CD8-positive, alpha-beta T cell (primary cell): ENCODE measurements at places on chromosomes 4 and X.

DNA sequence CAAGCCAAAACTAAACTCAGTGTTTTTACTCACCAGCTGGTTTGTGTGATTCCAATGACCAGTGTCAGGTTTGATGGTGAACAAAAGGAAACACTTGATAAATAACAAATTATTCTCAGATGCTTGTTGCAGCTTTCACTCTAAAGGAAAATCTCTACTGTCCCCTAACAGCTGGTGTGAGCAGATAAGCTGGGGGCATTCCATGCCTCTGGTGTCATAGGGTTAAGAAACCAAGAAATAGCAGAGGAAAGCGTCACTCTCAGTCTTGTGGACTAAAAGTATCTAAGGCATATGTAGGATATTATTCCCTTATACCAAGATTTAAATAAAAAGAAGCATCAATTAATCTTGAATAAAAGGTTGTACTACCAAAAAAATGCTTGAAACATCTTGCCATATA is 24.3 kb downstream of the TRPC5 start:
- DNase-seq, result no peak

- no peak for DNase-seq
Observed at GRCh38 chr4:101211146-101211553, 136.2 kb downstream of the PPP3CA start.

DNA sequence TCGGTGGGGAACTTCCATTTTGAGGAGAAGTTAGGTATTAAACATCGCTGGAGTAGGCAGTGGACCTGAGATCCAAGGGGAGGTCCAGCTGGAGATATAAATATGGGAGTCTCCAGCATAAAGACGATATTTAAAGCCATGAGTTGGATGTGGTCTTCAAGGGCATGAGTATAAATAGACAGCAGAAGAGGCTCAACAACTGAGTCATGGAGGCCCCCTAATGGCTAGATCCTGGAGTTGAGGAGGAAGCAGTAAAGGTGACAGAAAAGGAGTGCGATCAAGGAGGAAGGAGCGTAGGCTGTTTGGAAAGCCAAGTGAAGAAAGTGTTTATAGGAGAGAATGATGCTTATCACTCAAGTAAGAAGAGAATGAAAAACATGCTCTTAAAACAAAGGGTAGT is 18.1 kb upstream of the APBB2 start:
- DNase-seq, result no peak

DNA sequence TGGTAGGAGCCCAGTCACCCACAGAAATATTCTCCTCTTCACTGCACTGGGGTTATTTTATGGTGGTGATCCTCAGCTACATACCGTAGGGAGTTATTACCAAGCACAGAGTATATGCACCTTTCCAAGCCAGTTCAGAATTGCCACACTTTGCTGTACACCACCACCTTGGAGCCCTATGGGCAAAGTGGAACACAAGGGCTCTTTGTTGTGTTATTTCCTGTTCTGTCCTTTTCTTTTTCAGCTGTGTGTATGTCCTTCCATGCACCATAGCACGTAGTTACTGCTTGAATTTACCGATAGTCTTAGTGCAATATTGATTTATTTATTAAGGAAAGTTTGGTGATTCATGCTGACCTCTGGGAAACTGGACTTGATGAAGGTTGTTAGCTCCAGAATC is 8.3 kb downstream of the RNF128 start:
- DNase-seq, result no peak
